AG04450 (cell line): ENCODE measurements at places on chromosomes 5 and 9.

- DNase-seq = peak; percentile 24
Observed at GRCh38 chr5:151451626-151452520, 4.5 kb downstream of the SLC36A1 start.

DNA sequence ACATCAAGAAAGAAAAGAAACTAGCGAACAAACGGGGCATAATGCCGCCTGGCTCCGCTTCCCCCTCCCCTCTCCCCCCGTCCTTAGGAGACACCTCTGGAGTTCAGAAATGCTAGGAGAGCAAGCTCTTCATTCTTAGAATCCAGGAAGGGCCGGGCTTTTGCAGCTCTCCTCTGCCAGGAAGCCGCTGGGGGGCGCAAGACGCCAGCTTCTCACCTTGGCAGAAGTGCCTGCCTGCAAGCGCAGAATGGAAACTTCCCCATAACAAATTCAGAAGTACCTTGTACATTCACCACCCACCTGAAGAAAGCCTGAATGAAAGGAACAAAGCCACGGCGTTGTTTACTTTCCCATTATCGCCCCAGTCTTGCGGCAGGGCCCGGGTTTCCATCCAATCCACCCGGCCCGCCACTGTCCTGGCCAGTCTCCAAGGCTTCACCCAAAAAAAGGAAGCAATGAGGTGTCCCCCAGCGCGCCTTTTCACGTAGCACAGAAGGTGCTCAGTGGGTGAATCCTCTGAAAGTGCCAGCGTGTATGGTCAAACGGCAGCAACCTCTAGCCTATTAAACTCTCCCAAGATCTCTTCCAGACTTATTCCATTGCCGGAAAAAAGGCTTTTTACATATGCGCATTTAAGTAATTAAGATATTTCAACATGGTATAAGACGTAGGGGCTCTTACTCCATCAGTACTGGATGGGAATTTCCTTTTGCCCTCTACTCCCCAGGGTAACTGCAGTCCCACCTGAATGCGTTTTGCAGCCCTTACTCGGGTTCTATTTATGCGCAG is 1.6 kb upstream of the GADD45G start:
- DNase-seq = peak; percentile 13

DNA sequence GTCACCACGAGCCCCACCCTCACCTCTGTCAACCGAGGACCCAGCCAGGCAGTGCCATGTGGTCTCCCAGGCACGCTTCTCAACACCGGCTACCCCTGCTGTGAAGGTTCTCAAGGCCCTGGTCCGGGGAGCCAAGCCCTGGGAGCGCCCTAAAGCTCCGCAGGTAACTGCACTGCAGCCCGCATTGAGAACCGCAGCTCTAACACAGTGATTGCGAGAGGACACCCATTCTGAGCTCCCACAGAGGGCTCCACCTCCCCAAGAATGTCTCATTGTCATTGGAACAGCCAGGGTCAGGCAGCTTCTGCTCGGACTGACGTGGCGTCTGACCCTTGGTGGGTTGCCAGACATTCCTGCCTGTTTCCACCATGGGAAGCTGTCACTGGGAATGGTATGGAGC is 88.3 kb downstream of the ANKRD33B start:
- no peak for DNase-seq

DNA sequence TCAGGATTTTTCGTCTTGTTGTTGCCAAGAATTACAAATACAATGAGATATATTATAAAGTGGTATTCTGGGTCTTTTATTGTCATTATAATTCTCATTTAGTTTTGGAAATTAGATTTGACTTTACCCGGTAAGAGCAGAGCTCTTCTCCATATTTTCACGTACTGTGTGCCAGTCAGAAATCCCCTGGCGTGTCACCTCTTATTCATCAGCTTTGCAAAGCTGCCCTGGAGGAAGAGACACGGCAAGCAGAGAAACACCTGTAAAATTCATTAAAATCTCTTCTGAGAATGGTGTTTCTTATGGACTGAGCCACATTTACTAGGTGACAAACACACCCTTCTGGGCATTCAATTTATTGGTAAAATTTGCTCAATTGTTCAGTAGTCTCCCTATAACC is 440.4 kb downstream of the HINT1 start:
- DNase-seq = no peak

- no peak for DNase-seq
Observed at GRCh38 chr5:32612134-32612888, 27.0 kb downstream of the SUB1 start.

DNA sequence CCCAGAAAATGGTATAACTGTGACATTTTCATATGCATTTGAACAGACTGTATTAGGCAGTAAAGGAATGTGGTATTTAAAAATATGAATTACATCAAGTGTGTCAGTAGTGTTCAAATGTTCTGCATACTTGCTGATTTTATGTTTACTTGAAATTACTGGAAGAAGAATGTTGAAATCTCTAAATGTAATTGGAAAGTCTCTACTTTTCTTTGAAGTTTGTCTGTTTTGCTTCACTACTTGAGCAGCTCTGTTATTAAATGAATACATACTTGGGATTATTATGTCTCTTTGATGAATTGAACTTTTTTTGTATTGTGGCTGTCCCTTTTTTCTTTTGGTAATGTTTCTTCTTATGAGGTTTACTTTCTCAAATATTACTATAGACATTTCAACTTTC is 205.6 kb downstream of the TAF11L14 start:
- DNase-seq = no peak

DNA sequence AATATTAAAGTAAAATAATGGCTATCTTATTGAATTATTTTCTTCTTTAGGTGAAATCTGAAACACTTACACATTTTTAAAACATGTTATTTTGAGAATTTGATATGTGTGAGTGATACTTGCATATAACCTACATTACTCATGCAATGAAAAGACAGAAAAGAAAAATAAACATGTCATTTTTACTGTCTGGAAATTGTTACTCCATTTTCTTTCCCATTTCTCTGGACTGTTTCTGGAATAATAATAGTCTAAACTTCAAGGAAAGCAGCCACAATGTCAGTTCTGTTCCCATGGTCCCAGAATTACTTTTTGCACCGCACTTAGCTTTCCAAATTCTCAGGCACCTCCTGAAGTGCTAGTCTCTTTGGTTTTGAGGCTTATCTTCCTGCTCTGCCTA is 145.5 kb downstream of the PRR16 start:
- DNase-seq = no peak

DNA sequence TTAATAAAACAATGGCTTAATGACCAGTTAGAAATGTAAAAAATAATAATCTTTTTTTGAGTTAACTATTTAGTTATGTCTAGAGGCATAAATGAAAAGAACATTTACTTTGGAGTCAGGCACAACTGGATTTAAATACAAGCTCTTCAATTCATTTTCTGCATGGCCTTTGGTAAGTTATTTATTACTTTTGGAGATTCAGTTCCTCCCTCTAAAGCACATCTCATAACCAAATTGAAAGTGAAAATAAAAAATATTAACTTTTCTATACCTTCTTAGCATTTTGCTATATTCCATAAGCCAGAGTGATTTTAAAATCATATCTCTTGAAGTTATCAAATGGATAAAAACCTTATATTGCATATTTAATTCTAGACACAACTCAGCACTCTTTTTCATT is 434.9 kb upstream of the SMARCA2 start:
- DNase-seq = no peak

- DNase-seq = no peak
Observed at GRCh38 chr5:168798065-168799023, 219.2 kb upstream of the PANK3 start.

DNA sequence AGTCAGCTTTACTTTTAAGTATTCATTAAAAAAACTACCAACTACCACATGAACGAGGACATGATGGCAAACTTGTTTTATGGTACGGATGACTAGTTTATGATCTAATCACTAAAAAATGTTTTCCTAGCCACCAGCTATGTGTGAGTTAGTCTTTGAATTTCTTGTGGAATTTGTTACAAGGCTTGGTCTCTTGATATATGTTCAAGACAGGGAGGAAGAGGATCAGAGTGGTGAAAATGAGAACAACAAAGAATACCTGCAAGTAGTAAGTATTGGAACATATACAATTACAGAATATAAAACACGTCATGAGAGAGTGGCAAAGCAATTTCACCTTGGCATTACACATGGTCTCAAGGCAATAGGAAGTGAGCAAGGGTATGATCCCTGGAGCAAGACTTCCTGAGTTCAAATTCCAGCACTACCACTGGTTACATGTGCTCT is 548.6 kb upstream of the TLE4 start:
- DNase-seq = peak; percentile 77

DNA sequence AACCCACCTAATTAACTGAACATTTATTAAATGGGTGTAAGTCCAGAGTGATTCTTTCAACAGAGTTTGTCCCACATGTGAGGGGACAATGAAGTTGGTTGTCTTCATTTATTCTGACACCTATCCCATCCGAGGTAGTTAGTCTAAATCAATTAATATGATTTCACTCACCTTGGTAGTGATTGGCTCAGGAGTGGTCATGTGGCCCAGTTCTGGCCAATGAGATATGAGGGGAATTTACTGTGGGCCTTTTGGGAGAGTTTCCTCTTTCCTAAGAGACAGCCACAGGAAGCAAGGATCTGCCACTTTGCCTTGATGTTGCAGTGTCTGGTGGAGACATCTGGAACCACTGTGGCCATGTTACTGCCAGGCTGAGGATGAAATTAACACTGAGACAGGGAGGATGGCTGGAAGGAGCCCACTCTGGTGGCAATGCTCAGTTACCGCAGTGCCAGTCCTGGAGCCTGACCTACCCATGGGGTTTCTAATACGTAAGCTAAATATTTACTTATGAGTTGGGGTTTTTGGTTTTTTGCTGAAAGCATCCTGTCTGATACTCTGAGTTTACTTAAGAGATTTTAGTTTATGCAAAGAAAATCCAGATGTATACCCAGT is 118.6 kb downstream of the FGF18 start:
- no peak for DNase-seq

GRCh38 chr9:79799691-79800335 is 228.0 kb downstream of the TLE4 start:
- DNase-seq = no peak

GRCh38 chr5:17257705-17258273 is 40.4 kb downstream of the BASP1 start:
- DNase-seq = no peak

DNA sequence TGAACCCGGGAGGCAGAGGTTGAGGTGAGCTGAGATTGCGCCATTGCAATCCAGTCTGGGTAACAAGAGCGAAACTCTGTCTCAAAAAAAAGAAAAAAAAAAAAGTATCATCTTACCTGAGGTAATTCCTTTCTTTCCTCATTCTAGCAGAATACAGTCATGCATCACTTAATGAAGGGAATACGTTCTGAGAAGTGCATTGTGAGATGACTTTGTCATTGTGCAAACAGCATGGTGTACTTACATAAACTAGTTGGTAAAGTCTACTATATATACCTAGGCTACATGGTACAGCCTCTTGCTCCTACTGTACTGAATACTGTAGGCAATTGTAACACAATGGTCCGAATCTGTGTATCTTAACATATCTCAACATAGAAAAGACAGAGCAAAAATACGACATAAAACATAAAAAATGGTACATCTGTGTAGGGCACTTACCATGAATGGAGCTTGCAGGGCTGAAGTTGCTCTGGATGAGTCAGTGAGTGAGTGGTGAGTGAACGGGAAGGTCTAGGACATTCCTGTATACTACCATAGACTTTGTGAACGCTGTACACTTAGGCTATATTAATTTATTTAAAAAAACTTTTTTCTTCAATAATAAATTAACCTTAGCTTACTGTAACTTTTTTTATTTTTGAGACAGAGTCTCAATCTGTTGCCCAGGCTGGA is 100.4 kb downstream of the GLDC start:
- DNase-seq = no peak

DNA sequence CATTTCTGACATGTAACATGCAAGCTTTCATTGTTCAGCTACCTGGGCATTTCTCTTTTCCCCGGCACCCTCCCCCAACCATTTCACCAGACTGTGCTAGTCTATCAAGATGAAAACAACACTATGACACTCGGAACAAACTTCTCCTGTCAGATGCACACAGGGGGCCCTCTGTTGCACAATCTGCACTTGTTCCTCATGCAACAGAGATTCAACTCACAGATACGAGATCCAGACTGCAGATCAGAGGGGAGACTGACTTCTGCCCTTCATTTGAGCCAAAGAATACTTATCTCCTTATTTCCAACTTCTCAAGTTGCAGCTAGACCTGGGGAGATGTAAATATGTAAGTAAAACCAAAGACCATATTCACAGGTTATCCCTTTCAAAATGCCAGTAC is 15.7 kb upstream of the FST start:
- DNase-seq = no peak

DNA sequence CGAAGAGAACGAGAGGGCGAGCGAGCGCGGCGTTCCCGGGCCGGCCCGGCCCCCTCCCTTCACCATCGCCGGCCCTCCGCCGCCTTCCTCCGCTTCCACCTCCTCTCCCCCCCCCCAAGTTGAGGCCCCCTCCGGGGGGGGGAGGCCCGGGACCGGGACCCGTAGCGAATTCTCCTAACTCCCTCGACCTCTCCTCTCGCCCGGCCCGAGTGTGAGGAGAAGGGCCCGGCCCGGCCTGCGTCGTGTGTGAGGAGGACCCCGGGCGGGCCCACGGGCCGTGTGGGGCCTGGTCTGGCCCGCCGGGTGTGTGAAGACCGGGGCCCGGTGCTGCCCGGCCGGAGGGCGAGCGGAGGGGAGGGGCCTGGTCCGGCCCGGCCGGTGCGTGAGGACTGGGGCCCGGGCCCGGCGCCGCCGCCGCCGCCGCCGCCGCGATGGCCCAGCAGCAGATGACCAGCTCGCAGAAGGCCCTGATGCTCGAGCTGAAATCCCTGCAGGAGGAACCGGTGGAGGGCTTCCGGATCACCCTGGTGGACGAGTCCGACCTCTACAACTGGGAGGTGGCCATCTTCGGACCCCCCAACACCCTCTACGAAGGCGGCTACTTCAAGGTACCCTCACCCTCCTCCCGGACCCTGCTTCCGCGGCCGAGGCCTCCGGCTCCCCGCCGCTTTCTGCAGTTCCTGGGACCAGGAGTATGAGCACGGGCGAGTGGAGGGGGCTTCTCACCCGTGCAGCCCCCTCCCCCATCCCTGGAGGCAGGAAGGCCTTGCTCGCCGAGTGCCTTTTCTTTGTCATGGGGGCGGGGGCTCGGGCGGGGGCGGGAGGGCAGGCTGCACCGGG is 587 bp downstream of the UBE2R2 start:
- no peak for DNase-seq

DNA sequence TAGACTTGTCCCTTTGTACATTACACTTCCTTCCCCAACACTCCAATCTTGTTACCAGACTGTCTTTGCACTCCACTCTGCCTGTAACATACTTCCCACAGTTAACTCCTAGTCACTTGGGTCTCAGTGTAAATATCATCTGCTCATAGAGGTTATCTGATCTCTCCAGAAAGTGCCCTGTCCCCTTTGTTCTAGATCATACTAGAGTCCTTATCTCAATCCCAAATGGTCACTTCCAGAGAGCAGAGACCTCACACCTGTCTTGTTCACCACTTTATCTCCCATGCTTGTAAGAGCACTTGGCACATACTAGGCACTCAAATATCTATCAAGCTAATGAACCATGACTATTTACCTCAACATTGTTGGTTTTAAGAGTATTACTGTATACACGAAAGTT is 30.4 kb downstream of the SETX start:
- DNase-seq = no peak

DNA sequence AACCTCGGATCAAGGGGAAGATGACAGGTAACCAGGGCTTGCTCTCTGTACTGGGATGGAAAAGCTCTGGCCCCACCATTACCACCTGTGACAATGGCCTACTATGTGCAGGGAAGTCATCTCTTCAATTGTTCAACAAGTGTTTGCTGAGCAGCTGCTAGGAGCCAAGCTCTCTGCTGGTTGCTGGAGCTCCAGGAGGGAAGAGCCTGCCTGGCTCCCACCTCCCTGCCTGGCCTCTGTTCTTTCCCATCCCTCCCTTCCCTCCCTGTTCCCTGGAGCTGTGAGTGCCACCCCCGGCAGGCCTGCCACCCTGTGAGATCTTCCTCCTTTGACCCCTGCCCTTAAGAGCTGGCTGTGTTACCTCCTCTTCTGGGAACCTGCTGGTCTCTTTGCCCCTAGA is 59.7 kb upstream of the IER5L start:
- no peak for DNase-seq
